ENCODE measurements at places on chromosomes 1 and 21. TPM values are rescaled to one million over a fixed set of nuclear protein-coding genes. Genes with fewer than 3 reads are reported as not detected.

- DNase-seq, result no peak
These were observed 347.6 kb downstream of the PTPRC start for GRCh38 chr1:198986442-198986841.

- DNase-seq, result no peak
These were observed 37.3 kb upstream of the F3 start for GRCh38 chr1:94578856-94579255.

DNA sequence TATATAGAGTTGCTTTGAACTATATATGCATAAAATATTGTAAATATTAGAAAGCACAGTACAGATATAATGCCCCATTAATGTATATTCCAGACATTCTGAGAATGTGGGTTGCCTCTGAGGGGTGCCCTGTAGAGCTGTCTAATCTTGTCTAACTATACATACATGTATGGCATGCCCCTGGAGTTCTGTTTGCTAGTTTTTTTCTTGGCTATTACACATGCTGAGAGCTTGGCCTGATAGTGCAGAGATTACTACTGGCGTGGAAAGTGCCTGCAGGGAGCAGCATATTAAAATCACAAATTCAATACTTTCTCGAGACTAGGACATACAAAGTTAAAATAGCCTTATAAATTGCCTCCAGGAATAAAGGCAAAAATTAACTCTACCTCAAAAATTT lies 24.1 kb downstream of the KCNA3 start:
- DNase-seq, result no peak

DNA sequence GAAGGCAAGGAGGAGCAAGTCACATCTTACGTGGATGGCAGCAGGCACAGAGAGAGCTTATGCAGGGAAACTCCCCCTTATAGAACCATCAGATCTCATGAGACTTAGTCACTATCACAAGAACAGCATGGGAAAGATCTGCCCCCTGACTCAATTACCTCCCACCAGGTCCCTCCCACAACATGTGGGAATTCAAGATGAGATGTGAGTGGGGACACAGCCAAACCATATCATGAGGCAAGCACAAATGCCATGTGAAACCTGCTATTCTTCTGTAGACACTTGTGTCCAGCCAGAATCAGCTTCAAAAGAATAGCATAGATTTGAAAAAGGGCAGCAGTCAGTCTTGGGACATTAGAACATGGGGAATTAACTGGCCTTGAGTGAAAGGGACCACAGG lies 32.2 kb upstream of the UBE2U start:
- DNase-seq, result no peak

- DNase-seq, result no peak
These were observed 54.0 kb downstream of the RAVER2 start for GRCh38 chr1:64798872-64799271.

DNA sequence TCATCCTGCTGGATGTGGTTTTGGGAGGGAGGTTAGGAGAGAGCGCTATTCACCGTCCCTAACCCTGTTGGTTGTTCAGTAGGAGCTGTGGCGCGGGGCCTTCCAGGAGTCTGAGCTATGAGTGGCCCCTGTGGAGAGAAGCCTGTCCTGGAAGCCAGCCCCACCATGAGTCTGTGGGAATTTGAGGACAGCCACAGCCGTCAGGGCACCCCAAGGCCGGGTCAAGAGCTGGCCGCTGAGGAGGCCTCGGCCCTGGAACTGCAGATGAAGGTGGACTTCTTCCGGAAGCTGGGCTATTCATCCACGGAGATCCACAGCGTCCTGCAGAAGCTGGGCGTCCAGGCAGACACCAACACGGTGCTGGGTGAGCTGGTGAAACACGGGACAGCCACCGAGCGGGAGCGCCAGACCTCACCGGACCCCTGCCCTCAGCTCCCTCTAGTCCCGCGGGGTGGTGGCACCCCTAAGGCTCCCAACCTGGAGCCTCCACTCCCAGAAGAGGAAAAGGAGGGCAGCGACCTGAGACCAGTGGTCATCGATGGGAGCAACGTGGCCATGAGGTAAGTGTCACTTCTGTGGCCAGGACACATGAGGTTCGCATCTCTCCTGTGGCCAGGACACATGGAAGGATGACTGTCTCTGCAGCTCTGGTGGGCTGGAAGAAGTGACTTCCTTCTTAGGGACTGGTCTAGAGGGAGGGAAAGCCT lies 1.2 kb downstream of the ZC3H12A start:
- DNase-seq, result no peak

The ARMH1 gene
- 7.1 TPM for total RNA-seq

The RAB42 gene
- total RNA-seq, result 2.2 TPM

DNA sequence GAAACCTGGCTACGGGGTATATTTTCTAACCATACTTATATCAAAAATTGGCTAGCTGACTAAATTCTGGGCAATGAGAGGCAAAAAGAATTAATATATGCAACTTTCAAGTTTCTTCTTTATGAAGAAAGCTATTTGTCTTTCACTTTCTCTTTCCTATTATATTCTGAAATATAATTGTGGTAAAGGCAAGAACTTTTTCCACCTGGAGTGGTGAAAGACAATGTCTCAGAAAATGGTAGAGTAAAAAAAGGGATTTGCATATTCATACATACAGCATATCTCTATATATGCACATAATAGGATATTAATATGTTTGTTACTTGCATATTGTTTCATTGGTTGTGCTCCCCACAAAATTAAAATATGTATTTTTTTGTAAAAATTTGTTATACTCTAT lies 793.8 kb downstream of the PLA2G4A start:
- DNase-seq, result no peak

DNA sequence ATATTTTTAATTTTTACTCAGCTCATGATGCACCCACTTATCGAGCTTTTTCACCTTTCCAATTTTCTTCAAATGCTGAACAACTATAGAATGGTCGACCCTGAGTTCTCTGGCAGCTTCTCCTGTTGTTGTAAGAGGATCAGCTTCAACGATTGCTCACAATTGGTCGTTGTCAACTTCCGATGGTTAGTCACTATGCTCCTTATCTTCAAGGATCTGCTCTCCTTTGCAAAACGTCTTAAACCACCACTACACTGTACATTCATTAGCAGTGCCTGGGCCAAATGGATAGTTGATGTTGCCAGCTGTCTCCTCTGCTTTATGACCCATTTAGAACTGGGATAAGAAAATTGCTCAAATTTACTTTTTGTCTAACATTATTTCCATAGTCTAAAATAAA lies 385.9 kb upstream of the LYPLAL1 start:
- no peak for DNase-seq

The ACADM gene
- total RNA-seq, result 47.1 TPM

- DNase-seq, result no peak
These were observed 35.6 kb upstream of the RRP15 start for GRCh38 chr1:218249338-218250140.
